ENCODE measurements at places on chromosomes 7 and 10. TPM values are rescaled to one million over a fixed set of nuclear protein-coding genes. Genes with fewer than 3 reads are reported as not detected.

- no peak for DNase-seq
These were observed 31.6 kb upstream of the ANK3 start for GRCh38 chr10:60420991-60421894.

The SLC18A2 gene
- total RNA-seq, result not detected

DNA sequence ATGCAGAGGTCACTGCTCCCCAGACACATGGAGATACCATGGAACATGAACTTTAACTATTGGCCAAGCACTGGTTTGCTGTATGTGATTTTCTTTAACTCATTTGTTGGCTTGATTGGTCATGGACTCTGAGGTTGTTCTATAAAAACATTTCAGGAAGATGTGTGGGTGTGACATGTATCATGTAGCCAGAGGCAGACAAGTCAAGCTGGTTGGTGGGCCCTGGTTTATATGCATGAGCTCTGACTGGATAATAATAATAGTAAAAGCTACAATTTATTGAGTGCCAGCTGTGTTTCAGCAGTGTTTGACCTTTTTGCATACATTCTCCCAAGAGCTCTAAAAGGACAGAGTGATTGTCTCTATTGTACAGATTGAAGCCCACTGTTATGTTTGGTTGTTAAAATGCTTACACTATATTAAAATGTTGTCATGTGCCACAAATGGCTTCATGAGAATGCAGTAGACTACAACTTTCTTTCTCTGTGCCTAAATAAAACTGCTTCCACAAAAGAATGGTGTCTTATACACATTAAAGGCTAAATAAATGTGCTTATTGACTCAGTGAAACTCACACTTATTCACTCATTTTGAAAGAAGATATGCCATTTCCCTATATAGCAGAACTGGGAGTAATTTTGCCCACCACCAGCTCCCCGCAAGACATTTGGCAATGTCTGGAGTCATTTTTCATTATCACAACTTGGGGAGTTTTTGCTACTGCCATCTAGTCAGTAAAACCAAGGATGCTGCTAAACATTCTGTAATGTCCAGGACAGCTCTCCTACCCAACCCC, 243.6 kb upstream of the NFE2L3 start:
- DNase-seq, result no peak

DNA sequence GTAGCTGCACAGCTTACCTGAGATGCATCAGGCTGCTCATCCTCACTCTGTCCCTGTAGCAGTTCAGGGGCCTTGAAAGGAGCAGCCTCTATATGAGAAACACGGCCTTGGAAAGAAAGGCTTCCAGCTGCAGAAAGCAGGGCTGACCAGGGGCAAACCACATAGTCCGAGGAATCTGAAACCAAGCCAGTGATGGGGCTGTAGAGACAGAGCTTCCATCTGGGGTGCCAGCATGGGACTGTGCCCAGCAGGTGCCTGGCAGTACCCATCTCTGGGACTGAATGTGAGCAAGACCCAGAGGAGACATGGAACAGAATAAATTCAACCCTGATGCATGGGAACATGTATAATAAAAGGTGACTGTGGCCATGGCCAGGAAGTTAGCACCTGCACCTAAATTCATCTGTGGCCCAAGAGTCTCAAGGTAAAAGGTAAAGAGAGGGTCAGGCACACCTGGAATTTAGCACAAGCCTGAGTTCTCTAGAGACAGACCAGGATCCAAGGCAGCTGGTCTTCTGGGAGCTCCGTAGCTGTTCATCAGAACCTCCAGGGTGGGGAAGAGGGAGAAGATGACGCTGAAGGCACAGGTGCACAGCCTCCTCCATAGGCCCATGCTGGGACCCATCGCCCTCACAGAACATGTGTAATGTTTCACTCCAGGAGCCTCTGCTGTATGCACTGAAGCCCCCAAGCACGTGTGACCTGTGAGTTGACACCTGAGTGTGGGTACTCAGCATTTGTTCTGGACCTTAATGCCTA, 25.3 kb downstream of the FRMPD2 start:
- DNase-seq, result no peak

DNA sequence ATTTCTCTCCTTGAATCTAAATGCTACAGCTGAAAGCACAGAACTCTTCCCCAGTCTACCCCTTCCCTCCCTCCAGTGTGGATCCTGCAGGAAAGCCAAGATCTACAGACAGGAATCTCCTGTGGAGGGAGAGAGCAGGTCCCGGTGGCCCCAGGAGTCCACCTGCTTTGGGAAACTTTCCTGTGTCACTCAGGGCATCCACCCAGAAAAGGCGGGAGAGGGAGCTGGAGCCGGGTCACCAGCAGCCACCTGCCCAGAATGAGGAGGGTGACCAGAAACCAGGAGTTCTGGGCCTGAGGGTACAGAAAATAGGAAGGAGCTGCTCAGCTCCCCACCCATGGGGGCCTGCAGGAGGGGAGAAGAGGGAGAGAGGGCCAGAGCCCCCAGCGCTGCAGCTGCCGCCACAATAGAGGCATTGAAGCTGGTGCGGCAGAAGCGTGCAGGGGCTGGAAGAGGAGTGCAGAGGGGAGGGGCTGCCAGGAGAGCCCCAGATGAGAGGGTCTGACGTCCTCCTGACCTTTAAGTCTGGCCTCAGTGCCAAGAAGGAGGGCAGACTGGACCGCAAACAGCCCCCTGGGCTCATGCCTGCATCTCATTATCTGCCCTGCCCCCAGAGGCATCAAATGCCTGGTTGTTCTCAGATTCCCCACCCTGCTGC, 56.3 kb upstream of the TMEM72 start:
- no peak for DNase-seq

- no peak for DNase-seq
These were observed 245.6 kb downstream of the BICC1 start for GRCh38 chr10:58758321-58758720.

DNA sequence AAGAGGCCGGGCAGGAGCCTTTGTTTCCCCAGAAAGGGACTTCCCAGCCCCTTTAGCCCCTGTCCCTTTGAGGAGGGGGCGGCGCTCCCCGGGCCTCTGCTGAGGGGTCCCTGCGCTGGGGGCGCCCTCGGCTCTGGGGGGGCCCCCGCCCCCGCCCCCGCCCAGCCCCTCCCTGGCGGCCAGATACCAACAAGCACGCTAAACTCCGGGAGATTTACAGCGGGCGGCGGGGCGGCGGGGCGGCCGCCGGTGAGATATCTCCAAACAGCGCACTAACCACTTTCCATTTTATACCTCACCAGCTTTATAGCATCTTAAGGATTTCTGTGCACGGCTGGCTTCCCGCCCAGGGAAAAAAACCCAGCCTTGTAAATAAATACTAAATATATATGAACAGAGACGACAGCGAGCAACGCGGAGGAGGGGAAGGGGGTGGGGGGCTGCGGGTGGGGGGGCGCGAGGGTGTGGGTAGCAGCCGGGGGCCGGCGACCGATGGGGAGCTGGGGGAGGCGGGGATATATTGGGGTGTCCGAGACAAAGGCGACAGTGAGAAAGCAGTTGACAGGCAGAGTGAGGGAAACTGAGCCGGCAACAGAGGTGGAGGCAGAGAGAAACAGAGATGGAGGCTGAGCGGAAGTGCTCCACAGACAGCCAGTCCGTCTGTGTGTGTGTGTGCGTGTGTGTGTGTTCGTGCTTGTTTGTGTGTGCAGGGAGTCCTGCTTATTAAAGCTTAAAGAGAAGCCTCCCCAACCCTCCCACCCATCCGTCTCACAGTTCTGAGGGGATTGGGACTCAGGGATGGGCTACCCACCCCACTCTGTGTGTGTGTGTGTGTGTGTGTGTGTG, 85.8 kb downstream of the HIF1AN start:
- DNase-seq, result peak; percentile 45

The VWDE gene
- 3.5 TPM for total RNA-seq

The IL6 gene
- 0.92 TPM for total RNA-seq

GRCh38 chr10:114912470-114912859, 25.5 kb upstream of the TRUB1 start:
- DNase-seq, result no peak

GRCh38 chr7:99833289-99833877, 5.6 kb downstream of the CYP3A43 start:
- DNase-seq, result no peak
